ENCODE measurements at places on chromosomes 5 and 9. TPM values are rescaled to one million over a fixed set of nuclear protein-coding genes. Genes with fewer than 3 reads are reported as not detected.

Gene GDF9
- 2.8 TPM for total RNA-seq

Gene STC2
- total RNA-seq, result 59.3 TPM

Gene IL9
- 22.7 TPM for total RNA-seq

Gene SLF1
- total RNA-seq, result 8.1 TPM

Gene HTR4
- total RNA-seq, result not detected
